ENCODE measurements at places on chromosomes 5 and 9.

GRCh38 chr5:53095931-53096525, 13.5 kb downstream of the MOCS2 start:
- DNase-seq = peak; percentile 78

DNA sequence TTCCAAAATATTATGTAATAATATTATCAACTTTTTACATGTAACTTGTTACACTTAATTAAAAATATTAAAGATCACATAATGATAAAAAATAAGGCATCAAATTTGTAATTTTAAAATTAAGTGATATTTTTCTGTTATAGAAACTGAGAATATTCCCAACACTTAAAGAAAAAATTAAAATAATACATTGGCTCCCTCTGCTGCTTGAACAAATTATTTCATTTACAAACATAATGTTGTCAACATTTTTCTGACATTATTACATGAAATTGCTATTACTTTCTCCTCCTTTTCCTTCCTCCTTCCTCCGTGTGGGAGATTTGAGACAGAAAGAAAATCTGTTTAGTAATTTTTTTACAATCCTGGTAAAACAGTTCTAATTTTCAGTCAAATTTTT, 42.3 kb downstream of the RNF180 start:
- DNase-seq = no peak

DNA sequence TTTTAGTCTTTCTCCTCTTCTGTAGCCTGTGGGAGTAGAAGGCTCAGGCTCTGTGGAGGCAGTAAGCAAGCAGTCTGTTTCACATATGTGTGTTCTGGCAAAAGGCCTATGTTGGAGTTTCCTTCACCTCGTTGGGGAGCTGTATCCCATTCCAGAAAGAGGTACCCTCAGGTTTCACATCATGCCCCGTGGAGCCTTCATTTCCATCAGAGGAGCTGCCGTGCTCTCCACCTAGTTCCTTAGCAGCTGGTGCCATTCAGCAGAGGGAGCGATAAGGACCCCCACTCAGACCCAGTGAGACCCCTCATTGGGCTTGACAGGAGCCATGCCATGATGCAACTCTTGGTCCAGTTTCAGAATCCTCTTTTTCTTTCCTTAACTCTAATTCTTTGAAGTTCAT, 50.6 kb upstream of the ANGPTL2 start:
- DNase-seq = no peak

- no peak for DNase-seq
Measured at GRCh38 chr5:80399526-80400239, 8.2 kb upstream of the ZFYVE16 start.

DNA sequence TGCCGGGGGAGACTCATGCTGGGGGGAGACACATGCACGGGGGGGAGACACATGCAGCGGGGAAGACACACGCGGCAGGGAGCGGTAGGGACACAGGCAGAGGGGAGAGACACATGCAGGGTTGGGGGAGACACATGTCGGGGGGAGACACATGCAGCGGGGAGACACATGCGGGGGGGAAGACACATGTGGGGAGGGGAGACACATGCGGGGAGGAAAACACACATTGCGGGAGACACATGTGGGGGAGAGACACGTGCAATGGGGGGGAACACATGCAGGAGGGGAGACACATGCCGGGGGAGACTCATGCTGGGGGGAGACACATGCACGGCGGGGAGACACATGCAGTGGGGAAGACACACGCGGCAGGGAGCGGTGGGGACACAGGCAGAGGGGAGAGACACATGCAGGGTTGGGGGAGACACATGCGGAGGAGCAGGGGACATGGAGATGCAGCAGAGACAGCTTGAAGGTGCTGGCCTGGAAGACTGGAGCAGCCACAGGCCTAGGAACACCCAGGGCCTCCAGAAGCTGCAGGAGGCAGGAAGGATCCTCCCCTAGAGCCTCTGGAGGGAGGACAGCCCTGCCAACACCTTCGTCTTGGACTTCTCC, 20.3 kb upstream of the OLFM1 start:
- no peak for DNase-seq

- no peak for DNase-seq
Measured at GRCh38 chr5:87079219-87079618, 188.5 kb upstream of the RASA1 start.

DNA sequence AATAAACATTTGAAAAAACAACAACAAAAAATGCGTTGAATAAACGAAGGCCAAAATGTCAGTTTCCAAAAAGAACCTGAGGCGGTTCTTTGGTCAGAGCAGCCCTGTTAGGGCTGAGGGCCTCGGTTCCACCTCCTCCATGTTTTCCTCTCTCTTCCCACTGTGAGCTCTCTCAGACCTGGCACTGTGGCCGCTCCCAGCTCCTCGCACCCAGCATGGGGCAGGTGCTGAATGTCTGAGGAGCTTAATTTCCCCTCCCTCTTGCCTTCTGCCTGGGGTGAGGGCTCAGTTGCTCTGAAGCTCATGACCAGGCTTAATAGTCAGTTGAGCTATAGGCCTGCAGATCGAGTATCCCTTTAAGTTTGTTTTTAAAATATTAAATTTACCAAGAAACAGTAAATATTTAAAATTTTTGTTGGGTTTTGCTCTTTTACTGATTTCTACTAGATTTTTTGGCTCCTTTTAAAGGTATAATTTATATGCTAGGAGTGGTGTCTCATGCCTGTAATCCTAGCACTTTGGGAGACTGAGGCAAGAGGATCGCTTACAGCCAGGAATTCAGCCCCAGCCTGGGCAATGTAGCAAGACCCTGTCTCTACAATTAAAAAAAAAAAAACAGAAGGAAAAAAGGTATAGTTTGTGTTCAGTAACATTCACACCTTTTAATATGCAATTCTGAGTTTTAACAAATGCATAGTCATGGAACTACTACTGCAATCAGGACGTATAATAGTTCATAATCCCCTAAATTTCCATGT, 28.1 kb downstream of the DAPK1 start:
- no peak for DNase-seq

- DNase-seq = no peak
Measured at GRCh38 chr5:120769312-120769872, 305.3 kb downstream of the PRR16 start.

GRCh38 chr5:157816682-157817386, 42.1 kb downstream of the CLINT1 start:
- DNase-seq = no peak

- peak; percentile 61 for DNase-seq
Measured at GRCh38 chr9:117555964-117556629, 141.2 kb upstream of the ASTN2 start.

- no peak for DNase-seq
Measured at GRCh38 chr9:27437652-27438373, 86.3 kb upstream of the IFNK start.

DNA sequence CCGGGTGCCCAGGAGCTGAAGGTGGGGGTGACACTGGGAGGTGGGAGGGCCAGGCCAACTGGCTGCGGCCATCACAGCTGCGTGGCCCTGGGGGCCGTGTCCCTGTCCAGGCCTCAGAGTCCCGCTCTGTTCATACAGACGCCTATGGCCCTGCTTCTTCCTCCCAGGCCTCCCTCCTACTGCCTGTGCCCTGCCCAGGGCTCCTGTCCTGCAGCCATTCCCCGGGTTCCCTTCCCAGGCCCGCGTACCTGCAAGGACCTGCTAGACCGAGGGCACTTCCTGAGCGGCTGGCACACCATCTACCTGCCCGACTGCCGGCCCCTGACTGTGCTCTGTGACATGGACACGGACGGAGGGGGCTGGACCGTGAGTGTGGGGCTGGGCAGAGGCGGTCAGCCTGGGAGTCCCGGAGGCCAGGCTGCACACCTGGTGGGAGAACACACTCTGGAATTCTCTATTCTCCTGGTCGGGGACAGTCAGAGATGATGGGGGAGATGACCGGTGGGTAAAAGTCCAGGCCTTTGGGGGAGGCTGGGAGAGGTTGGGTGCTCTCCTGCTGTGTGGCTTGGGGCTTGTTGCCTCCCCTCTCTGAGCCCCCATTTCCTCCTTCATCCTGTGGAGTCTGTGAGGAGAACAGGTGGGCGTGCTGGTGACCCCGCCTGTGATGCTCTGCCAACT, 4.5 kb downstream of the FCN2 start:
- peak; percentile 20 for DNase-seq

DNA sequence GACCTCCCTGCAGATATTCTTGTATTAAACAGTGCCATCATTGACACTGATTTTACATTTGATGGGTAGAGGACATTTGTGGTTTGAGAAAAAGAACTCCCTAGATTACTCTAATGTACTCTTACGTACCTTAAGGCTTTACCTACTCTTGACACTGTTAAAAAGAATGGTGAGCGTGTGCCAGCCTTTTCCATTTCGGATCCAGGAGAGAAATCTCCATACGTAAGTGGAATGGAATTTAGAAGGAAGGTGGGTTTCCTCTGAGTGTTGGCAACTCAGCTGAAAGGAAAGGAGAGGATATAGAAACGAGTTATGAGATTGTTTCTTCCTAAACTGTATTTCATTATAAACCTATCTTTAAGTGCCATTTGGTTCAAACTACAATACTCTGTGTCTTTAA, 40.9 kb downstream of the TNPO1 start:
- no peak for DNase-seq

GRCh38 chr9:77176106-77176505, 1.2 kb upstream of the VPS13A start:
- no peak for DNase-seq

- DNase-seq = no peak
Measured at GRCh38 chr5:72122602-72123001, 15.3 kb downstream of the MAP1B start.

- DNase-seq = no peak
Measured at GRCh38 chr5:112366987-112367386, 52.1 kb downstream of the EPB41L4A start.

GRCh38 chr5:138901716-138902115, 26.6 kb upstream of the LRRTM2 start:
- no peak for DNase-seq

DNA sequence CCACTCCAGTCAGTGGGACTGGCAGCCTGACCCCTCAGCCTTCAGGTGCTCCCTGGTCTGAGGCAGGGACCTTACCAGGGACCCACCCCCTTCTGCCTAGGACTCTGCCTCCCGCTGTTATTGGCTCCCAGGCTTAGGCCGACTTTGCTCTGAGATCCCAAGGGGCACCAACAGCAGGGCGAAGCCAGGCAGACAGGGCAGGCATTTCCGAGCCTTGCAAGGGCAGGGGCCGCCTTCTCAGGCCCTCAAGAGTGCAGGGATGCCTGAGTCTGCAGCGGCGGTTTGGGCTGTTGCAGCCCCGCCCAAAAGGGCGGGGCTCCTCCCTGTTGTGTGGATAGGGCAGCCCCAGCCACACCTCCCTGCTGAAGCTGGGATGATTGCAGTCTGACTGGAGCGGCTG, 644.6 kb downstream of the PRR16 start:
- no peak for DNase-seq

DNA sequence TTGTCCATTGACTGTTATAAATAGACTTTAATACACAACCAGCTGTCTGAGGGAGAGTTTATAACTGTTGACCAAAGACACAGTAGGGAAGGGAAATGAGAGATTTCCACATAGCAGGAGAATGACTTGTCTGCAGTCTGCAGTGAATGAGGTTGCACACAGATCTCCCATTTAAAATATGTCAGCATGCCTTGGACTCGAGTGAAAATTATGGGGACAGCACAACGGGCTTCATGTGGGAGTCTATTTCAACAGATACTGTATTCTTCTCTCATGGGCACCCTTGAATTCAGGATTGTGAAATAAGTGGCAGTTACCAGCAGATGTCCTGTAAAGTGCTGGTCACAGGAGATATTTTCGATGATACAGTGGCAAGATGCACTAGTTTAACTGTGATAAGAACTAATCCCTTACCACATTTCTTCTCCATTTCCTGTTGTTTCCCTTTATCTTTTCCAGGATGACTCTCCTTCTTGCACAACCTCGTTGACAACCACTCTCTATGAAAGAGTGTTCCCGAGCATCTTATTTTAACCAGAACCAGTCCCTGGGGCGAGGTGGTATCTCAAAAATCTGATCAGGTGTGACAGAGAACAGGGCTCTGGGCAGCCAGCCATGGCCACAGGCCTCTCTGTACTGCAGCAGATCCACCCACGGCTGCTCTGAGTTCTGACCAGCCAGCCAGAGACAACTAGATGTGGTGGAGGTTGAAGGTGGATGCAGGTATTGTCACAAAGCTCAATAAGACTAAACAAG, 51.5 kb upstream of the MAP3K1 start:
- no peak for DNase-seq

DNA sequence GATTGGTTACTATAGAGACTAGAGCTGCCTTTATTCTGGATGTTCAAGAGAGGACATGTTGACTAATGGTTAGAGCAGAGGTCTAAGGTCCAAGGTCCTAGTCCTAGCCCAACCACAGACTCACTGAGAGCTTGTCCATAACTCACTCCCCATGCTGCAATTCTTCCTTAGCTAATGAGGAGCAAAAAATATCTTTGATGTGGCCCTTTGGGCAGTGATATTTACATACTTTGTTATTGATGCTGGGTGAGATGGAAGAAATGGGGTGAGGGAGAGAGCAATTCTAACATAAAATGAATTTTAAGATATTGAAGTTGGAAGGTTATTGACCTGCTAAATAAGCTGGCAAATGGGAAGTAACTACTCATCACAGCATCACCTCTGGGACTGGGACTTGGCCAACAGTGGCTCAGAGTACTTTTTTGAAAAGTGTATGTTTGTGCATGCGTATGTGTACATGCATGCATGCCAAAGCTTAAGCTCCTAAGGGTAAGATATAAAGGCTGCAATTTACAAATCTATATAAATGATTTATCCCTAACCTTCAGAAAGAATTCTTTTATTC, 58.0 kb upstream of the ANKRD55 start:
- no peak for DNase-seq

DNA sequence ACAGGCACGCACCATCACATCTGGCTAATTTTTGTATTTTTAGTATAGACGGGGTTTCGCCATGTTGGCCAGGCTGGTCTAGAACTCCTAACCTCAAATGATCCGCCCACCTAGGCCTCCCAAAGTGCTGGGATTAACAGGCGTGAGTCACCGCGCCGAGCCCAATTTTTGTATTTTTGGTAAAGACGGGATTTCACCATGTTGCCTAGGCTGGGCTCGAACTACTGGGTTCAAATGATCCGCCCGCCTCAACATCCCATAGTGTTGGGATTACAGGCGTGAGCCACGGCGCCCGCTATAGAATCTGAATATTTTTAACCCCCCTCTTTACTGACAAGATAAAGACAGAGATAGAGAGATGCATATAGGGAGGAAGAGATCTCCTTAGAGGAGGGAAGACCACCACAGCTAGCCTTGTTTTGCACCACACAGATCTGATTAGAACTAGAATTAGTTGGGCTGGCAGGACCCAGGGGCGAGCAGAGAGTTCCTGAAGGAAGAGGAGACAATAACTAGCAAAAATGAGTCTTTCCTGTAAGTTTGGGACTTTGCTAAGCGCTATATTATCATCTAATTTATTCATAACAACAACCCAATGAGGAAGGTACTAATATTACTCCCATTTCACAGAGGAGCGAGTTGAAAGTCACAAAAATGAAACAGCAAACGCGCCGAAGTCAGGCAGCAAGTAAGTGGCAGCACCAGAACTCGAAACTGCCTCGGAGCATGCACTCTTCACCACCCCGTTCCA, 1.5 kb upstream of the ANKHD1 start:
- no peak for DNase-seq

GRCh38 chr9:133786907-133787753, 49.0 kb upstream of the SARDH start:
- DNase-seq = no peak

- no peak for DNase-seq
Measured at GRCh38 chr5:180334751-180335613, 18.2 kb downstream of the GFPT2 start.

All from activated CD8-positive, alpha-beta memory T cell treated with anti-CD3 and anti-CD28 coated beads, Interleukin-2, amount 50 U/mL, for 48 hours (primary cell).